ENCODE measurements at places on chromosomes 3 and 15.

DNA sequence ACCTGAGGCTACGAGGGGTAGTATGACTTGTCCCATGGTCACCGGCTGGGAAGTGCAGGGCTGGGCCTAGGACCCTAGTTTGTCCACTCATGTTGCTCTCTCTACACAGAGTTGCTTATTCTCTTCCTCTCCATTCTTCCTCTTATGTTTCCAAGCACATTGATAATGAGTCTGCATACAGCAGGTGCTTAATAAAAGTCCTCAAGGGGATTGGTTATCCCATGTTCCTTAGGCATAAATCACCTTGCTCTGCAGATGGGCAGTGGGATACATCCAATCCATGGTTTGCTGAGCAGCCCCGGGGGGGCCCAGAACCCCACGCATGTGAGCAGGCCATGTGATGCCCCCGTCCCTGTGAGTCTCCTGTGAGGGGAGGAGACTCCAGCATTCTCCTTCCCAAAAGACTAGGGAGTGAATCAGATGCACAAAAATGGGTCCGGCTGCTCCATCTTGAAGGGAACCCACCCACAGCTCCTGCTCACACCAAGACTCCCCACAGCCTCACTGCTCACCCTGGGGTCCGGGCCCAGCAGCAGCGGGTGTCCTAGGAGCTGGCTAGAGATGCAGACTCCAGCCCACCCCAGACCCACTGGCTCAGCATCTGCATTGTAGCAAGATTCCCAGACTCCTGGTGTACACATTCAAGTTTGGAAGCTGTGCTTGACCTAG is 139.9 kb downstream of the NUP210 start:
- DNase-seq = no peak

- no peak for DNase-seq
Measured at GRCh38 chr15:67290319-67290718, 35.7 kb downstream of the IQCH start.

GRCh38 chr15:27730868-27731267 is 368.2 kb downstream of the OCA2 start:
- no peak for DNase-seq

GRCh38 chr15:98713585-98714001 is 65.3 kb downstream of the IGF1R start:
- DNase-seq = no peak

GRCh38 chr15:65099336-65099735 is 15.7 kb downstream of the UBAP1L start:
- DNase-seq = no peak

DNA sequence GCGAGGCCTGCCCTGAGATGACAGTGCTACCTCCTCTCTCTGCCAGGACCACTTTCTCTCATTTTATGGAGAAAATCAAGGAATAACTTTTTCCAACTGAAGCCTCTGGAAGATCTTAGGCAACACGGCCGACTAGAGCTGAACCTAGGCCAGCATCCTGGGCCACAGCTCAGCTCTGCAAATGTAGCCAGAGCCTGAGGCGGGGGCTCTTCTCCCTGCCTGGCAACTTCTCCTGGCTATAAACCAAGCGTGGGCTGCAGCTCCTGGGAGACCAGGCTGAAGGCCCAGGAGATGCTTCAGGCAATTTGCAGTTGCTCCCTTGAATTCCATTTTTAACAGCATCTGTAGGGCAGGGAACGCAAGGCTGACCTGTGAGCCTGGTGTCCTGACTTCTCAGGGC is 74.9 kb downstream of the CEMIP start:
- DNase-seq = no peak

GRCh38 chr3:71611099-71611498 is 27.6 kb upstream of the FOXP1 start:
- no peak for DNase-seq

DNA sequence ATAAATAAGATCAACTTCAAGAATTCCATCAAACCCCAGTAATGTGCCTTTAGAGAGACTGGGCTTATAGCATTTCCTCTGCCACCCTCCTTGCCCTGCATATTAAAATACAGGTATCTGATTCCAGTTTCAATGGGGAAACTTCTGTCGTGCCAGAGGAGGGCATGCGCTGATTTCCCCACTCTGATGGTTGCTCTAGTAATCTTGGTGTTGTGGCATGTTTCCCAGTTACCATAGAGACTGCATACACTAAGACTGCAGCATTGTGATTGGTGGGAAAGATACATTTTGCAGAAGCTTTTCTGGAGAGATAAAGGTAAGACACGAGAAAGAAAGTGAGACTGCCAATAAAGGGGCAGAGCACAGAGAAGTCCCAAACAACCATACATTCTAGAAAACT is 225.6 kb downstream of the TIGIT start:
- no peak for DNase-seq

- no peak for DNase-seq
Measured at GRCh38 chr15:100775581-100776185, 103.9 kb upstream of the ALDH1A3 start.

DNA sequence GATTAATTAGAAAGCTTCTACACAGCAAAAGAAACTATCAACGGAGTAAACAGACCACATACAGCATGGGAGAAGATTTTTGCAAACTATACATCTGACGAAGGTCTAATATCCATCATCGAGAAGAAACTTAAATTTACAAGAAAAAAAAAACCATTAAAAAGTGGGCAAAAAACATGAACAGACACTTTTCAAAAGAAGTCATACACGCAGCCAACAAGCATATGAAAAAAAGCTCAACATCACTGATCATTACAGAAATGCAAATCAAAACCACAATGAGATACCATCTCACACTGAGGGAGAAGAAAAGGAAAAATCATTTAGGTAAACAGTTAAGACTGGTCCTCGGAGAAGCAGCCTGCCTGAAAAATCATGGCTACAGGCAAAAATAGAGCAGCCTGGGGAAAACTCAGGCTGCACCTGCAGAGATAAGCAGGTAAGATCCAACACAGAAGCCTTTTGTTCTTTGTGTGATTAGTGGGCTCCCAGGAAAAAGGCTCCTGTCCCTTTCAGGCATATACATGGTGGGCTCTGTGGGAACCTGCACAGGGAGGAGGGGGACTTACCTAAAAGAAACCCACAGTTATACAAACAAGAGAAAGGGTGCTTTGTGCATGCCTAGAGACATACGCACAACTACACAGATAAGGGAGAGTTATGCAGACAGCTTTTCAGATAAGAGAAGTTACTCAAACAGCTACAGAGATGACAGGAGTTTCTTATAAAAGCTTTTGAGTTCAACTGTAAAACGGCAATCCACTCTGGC is 49.3 kb downstream of the C3orf70 start:
- no peak for DNase-seq

DNA sequence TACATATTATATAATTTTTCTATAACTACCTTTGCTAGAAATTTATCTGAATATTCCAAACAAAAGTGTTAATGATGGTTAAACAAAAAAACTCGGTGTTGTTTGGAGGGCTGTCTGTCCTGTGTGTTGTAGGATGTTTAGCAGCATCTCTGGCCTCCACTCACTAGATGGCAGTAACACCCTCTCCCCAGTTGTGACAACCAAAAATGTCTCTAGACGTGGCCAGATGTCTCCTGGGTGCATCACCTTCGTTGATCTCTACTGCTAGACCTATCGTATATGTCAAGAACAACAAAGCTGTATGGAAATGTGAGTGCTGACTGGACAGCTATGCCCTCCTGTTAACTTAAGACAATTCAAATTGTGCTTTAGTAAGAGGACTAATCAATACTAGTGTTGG is 14.1 kb downstream of the ANKRD34C start:
- DNase-seq = no peak

- DNase-seq = no peak
Measured at GRCh38 chr3:169980055-169980454, 13.4 kb downstream of the SEC62 start.

GRCh38 chr3:62653796-62654195 is 221.4 kb downstream of the CADPS start:
- DNase-seq = no peak

GRCh38 chr15:65857718-65858402 is 11.4 kb upstream of the RAB11A start:
- no peak for DNase-seq
